ENCODE measurements at places on chromosomes 13 and 19. TPM values are rescaled to one million over a fixed set of nuclear protein-coding genes. Genes with fewer than 3 reads are reported as not detected.

The GFY gene
- 0.16 TPM for total RNA-seq

The EFNB2 gene
- 0.47 TPM for total RNA-seq

The BORCS8 gene
- total RNA-seq: 16.5 TPM

The TNFSF9 gene
- 1.5 TPM for total RNA-seq

The KCNJ14 gene
- 2.8 TPM for total RNA-seq

The S1PR2 gene
- 10.1 TPM for total RNA-seq

The F7 gene
- not detected for total RNA-seq

The KASH5 gene
- total RNA-seq: not detected

The CYTH2 gene
- total RNA-seq: 54.9 TPM

DNA sequence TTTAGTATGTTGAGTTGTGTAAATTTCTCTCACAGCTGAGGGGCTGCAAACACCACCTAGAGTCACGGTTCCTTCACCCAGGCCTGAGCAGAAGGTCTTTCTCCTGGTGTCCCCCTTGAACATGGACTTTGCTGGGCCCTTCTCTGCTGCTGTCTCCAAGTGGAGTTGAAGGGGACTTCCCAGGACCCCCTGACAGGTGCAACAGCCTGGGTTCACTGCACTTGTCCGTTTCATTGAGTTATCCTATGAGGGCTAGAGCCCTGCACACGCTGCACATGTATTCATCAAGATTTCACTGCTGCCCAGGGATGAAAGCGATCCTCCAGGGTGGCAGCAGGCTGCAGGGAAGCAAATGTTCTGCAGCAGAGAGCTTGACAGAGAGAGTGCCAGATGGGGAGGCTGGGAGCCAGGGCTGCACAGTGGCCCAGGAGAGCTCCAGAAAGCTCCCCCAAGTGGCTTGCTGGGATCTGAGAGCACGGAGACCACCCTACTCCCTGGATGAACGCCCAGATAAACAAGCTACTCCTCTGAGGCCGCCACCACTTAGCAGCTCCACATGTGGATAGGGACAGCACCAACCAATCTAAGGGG, 10.3 kb downstream of the TMEM272 start:
- no peak for DNase-seq

DNA sequence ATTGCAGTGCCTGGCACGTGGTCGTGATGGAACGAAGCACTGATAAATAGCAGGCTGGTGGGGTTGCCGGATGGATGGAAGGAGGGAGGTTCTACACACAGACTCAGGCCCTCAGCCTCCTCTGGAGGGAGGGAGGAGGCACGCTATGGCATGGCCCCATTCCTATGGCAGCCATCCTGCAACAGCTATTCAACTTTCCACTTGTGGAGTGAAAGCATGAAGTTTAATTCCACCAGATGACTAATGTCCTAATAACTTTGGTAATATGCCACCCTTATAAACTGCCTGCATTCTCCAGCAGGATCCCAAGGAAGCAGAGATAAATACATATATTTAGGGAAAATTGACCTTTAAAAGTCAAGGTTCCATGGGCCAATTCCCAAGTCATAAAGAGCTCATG, 92.4 kb downstream of the KL start:
- DNase-seq: no peak

GRCh38 chr19:55638864-55639359, 1.9 kb upstream of the ZNF580 start:
- DNase-seq: peak; percentile 59

DNA sequence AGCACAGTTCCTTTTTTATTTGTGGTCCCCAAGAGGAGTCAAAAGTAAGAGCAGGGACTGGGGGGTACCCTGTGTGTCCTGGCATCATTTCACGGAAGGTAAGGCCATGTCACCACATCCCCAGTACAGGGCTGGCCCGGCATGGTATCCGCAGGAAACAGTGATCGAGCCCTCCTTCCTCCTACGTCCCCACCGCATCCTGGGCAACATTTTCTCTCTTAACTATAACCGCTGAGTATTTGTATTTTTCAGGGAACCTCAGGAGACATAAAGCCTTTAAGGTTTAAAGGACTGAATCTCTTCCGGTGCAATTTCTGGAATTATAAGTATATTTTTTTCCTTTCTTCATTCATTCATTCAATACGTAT, 13.6 kb upstream of the LATS2 start:
- DNase-seq: peak; percentile 13

DNA sequence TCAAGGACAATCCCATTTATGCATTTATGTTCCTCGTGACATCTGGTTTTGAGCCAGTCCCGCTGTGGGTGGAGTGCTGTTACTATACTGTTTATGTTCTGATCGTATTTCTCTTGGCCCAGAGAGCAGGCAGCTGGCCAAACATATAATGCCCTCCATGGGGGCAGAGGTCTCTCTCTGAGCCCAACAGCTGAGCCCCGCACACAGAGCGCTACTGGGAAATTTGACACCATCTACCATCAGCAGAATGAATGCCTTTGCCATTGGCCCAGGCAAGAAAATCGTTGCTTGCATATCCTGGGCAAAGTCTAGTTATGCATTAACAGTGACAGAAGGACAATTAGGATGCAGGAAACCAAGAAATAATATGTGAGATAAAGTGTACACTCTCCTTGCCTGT, 126.8 kb upstream of the CACNA1A start:
- DNase-seq: no peak

DNA sequence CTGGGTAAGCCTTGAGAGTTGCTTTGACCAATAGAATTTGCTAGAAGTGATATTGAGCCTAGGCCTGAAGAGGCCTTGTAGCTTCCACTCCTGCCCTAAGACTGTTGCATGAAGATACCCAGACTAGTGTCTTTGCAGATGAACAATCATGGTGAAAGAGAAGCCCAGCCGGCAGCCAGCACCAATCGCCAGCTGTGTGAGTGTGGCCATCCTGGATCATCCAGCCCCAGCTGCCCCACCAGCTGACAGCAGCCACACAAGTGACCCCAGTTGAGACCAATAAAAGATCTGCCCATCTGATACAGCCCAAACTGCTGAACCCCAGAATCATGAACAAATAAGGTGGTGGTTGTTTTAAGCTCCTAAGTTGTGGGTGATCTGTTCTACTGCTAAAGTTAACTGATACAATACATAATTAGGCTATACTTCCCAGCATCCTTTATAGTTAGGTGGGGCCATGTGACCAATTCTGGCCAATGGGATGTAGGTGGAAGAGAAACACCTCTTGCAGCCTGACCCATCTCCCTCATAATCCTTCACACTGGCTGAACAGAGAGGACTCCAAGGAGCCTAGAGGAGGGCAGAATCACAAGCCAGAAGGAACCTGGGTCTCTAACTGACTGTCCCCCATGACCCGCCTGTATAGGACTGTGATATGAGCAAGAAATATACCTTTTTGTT, 9.4 kb upstream of the ZNF428 start:
- no peak for DNase-seq

DNA sequence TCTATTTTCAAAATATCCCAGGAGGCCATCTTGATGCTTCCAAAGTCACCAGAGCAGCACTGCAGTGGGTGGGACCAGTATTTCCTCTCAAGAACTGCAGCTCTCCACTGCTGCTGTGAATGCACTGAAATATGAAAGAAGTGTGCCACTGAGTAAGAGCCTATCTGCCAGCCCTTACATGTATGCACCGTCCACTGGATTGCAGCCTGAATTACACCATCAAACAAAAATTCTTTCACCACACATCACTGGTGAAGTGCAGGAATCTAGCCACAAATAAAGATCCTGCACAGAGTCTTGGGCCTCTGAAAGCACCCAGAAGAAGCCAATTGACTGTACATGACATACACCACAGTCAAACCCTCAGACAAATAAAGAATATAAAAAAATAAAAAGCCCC, 249.0 kb downstream of the LHFPL6 start:
- no peak for DNase-seq

DNA sequence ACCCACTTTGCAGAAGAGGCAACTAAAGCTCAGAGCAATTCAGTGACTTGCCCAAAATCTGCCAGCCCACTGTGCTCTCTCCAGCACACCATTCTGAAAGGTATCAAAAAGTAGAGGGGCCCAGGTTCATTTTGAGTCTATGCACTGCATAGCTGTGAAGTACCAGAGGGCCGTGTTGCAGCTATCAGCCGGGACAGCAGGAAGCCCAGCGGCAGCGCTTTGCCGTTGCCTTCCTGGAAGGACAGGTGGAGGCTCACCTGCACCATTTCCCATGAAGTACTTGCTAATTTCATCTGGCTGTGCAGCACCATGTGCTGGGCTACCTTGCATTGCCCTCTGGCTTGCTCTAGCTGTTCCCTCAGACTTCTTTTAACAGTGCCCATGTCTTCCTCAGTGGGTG, 2.7 kb upstream of the SERPINE3 start:
- no peak for DNase-seq

Data from T-cell (primary cell).